CD14-positive monocyte (primary cell): ENCODE measurements at places on chromosomes 4 and X. TPM values are rescaled to one million over a fixed set of nuclear protein-coding genes. Genes with fewer than 3 reads are reported as not detected.
A peak's percentile ranks its signal among the peaks of the same experiment; 100 is the strongest.

ARMCX6 gene
- 21.1 TPM for polyA plus RNA-seq

- no peak for DNase-seq
Observed at GRCh38 chrX:123698979-123699520, 33.8 kb downstream of the THOC2 start.

ART3 gene
- polyA plus RNA-seq = not detected

DNA sequence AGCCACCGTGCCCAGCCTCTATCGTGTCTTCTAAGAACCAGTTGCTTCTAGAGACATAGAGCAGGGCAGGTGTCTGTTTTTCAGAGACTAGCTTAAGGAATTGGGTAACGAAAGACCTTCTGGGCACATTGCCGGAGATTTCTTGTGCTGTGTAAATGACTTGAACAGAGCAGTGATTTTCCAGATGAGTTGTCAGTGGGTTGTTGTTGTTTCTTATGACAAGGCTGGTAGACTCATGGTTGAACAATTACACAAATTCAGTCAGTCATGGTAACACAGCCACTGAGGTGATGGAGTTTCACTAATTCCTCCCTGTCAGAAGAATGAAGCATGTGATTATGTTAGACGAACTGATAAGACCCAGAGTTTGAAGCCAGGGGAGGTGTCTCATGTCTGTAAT is 20.5 kb upstream of the DDX3X start:
- no peak for DNase-seq

DNA sequence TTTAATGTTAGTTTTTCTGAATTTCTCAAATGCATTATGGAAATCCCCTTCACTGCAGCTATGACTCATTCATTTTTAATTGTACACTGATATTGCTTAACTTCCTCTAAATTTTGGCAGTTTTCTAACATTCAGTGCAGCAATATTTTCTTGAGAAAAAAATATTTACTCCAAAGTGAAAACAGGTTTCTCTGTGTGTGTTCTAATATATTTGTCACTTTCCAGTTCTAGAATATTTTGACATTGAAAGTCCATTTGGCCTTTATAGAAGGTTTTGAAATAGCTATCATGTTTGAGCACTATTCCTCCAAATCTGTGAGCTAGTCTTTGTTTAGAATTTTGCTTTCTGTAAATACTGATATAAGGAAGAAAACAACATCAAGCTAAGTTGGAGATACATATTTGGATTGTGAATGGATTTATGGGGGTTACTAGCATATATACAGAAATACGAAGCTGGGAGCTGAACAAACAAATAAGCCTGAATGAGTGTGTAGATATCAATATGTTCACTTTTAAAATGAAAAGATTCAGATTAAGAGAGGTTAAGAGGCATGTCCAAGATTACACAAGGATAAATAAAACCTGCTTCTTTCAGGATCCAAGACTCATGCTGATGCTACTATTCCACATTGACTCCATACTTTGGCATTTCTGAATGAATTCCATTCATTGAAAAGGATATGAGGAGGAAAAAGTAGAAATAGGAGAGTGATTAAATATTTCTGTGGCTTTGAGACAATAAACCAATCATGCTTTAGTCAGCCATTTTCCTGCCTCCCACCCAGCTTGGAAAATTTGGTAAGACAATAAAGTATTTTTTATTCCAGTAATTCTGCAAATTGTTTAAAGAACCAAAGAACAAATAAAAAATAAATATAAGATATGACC is 57.3 kb upstream of the SLIT2 start:
- peak; percentile 10 for DNase-seq

GRCh38 chr4:138749303-138749702 is 266.3 kb upstream of the NOCT start:
- no peak for DNase-seq

- DNase-seq = no peak
Observed at GRCh38 chr4:110636171-110636679, 13.3 kb upstream of the PITX2 start.

DNA sequence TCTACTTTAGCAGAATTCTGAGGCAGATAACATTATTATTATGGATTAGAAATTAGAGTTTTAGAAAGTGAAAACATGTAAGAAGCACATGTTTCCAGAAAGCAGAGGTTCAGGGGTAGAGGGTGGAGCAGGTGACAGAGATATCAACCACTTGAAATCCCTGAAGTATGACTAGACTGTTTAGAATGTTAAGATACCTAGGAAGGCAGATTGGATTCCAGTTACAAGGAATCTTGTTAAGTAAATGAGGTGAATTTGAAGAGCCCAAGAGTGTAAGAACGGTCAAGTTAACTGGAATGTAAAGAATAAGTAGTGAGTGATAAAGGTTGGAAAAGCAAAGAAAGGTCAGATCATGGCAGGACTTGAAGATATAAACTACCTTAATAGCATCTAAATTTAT is 37.6 kb downstream of the ARSJ start:
- DNase-seq = no peak

- DNase-seq = no peak
Observed at GRCh38 chr4:2827874-2828751, 15.5 kb upstream of the ADD1 start.

DNA sequence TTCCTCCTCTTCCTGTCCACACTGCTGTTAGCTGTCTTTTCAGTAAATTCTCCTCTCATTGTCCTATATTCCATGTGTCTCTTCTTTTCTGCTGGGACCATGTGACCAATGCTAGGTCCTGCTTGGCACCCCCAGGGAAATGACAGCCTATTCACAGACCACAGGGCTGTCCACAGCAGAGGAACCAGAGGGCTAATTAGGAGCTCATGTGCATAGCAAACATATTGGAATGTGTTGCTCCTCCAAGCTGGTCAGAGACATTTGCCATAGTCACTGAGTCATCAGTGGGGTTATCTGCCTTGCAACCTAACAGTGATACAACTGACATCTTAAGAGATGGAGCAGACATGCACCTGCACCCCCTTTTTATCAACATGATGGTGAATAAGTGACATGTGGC is 67.9 kb upstream of the PUDP start:
- no peak for DNase-seq

GRCh38 chrX:65671286-65671685 is 3.8 kb downstream of the MSN start:
- DNase-seq = no peak

SPANXB1 gene
- polyA plus RNA-seq = not detected

- peak; percentile 7 for DNase-seq
Observed at GRCh38 chr4:109321232-109321631, 18.8 kb upstream of the COL25A1 start.

- DNase-seq = no peak
Observed at GRCh38 chr4:54495091-54495490, 162.7 kb upstream of the KIT start.

IDUA gene
- 64.4 and 76.4 TPM in 2 replicates for polyA plus RNA-seq
